Caco-2 (cell line): ENCODE measurements at places on chromosomes 11 and 22. TPM values are rescaled to one million over a fixed set of nuclear protein-coding genes. Genes with fewer than 3 reads are reported as not detected.

The GTSE1 gene
- 54.4 and 55.1 TPM in 2 replicates for total RNA-seq

The PRR5L gene
- 0.12 TPM in 1 of 2 replicates, not detected in the other for total RNA-seq

The MYEOV gene
- total RNA-seq = 0.52 TPM in 1 of 2 replicates, not detected in the other

The KCNK7 gene
- 0.39 and 0.49 TPM in 2 replicates for total RNA-seq

The HIRA gene
- 57.6 and 60.1 TPM in 2 replicates for total RNA-seq

The LINC01488 gene
- 0.12 TPM in 1 of 2 replicates, not detected in the other for total RNA-seq

The MOGAT2 gene
- total RNA-seq = 0.39 and 0.56 TPM in 2 replicates

The LRRN4CL gene
- total RNA-seq = 0.35 and 0.64 TPM in 2 replicates

GRCh38 chr11:115302946-115303703 is 201.1 kb downstream of the CADM1 start:
- no peak for DNase-seq

DNA sequence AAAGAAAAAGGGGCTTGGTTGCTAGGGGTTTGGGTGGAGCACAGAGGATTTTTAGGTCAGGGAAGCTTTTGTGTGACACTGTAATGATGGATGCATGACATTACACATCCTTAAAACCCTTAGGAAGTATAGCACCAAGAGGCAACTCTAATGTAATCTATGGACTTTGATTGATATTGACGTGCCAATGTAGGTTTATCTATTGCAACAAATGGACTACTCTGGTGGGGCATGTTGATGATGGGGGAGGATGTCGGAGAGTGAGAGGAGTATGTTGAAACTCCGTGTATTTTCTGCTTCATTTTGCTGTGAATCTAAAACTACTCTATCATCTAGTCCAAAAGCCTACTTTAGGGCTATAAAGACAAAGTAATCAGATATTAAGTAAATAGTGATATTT is 72.3 kb upstream of the PAX6 start:
- DNase-seq = no peak

- DNase-seq = no peak
Measured at GRCh38 chr11:122746050-122746478, 90.5 kb downstream of the UBASH3B start.

GRCh38 chr11:102115557-102115956 is 5.3 kb downstream of the YAP1 start:
- peak; percentile 78 for DNase-seq

GRCh38 chr11:45470794-45471167 is 184.6 kb upstream of the SYT13 start:
- no peak for DNase-seq

- DNase-seq = no peak
Measured at GRCh38 chr11:6618117-6619003, 862 bp downstream of the TPP1 start.

DNA sequence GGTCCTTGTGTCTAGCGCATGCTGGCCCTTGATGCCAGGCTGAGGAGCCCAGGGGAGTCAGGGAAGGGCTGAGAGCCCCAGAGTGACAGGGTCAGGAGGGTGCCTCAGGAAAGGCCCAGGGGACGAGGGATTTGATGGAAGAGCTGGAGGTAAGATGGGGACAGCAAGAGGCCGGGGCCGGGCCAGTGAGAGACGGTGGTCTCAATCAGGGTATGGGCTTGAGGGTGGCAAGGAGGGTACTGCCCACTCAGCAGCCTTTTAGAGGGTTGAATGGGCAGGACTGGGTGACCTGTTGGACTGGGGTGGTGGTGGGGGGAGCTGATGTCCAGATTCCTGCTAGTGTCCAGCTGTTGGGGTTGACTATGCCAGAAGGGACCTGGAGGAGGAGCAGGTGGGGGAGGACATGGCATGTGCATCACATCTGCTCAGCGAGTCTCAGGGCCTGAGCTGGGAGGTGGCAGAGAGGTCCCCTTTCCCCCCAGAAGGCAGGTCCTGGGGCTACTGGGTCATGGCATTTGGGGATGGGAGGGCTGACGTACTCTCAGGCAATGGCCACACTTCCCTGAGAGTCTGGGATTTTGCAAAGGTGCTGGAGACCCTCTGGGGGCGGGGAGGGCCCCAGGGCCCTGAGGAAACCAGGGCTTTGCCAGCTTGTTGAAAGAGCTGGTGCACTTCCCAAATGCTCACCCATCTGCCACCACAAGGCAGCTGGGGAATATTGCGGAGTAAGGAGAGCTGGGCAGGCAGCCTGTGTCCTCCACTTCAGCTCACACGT is 18.4 kb downstream of the MYO7A start:
- no peak for DNase-seq

GRCh38 chr11:45371251-45372115 is 85.3 kb upstream of the SYT13 start:
- peak; percentile 79 for DNase-seq

- DNase-seq = no peak
Measured at GRCh38 chr22:47300698-47301405, 538.4 kb downstream of the TBC1D22A start.

GRCh38 chr22:48954781-48955311 is 872.8 kb downstream of the BRD1 start:
- no peak for DNase-seq

DNA sequence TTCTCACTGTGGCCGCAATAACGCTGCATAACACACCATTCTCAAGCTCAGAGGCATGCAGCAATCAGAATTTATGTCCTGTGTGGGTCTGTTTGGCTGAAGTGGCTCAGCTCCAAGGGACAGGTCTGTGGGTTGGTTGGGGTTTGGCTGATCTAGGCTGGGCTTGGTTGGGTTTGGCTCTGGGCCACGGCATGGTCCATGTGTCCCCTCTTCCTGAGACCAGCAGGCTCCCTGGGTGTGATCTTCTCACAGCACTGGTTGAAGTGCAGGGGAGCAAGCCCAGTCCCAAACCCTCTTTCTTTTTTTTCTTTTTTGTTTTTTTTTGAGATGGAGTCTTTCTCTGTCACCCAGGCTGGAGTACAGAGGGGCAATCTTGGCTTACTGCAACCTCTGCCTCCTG is 25.0 kb downstream of the SMIM38 start:
- no peak for DNase-seq

DNA sequence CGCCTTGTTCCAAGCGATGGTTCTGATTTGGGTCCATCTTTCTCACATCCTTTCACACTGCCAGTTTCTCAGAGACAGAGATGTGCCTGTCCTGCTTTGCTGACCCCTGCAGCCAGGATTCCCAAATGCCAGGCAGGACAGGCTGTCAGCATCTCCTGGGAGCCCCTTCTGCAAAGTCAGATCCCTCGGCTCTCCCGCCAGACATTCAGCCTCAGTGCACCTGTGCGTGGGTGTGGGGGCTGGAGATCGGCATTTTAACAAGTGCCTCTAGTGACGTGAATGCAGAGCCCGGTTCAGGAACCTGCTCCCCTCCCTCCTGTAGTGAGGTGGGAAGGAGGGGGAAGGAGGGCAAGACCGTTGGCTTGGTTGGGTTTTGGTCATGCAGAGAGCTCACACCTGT is 108.9 kb upstream of the FGF3 start:
- peak; percentile 34 for DNase-seq

DNA sequence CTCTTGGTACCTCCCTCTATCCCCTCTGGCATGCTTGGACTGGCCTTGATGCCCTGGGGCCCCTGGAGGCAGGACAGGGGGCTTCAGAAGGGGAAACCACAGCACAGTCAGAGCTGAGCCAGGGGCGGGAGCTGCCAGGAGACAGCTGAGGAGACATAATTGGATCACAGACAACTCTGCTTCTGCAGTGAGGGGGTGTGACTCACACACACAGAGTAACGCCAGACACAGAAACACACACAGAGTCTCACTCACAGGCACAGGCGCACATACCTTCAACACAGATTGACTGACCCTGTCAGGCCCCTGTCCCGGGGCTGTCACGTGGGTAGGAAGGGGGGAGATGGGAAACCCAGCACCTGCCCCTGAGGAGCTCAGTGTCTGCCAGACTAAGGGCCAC is 20.6 kb downstream of the STARD10 start:
- peak; percentile 35 for DNase-seq

GRCh38 chr11:46291441-46292150 is 14.1 kb downstream of the CREB3L1 start:
- no peak for DNase-seq

- DNase-seq = no peak
Measured at GRCh38 chr11:119889728-119890280, 160.8 kb upstream of the NECTIN1 start.
